ENCODE measurements at places on chromosomes 16 and 17.

DNA sequence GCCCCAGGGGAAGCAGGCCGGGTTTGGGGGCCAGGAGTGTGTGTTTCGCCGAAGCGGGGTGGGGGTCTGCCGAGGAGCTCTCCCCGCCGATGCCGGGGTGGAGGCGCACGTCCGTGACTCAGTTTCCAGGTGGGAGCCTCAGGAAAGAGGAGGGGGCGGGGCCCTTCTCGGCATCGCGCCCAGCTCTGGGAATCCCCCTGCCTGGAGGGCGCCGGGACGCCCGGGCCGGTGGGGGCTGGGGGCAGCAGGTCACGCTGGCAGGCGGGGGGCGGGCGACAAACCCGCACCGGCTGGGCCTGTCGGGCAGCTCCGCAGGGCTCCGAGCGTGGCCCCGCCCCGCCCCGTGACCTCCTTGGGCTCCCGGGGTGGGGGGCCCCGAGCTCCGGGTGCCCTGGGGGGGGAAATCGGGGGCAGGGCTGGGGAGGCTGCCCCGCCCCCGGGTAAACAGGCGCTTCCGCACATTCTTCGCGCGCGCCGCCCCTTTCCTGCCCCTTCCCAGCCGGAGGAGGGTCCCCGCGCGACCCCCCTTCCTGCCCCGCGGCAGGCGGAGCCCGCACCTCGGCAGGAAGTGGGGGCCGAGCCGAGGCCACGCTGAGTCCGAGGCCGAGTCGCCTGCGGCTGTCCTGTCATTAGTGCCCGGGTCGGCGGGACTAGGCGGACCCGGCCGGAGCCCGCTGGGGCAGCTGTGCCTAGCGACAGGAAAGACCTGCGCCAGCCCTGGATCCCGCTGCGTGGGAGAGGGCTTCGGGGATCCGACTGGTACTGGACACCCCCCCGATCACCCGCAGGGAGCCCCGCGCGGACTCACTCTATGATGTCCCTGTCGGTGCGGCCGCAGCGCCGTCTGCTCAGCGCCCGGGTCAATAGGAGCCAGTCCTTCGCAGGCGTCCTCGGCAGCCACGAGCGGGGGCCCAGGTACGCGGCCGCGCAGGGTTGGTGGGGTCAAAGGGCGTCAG, 9.3 kb downstream of the RIPOR1 start:
- peak overlapping the region; percentile 77 for H3K4me3 ChIP-seq
- H3K27me3 ChIP-seq: peaks cover 88% of the 10 kb centered on the region
- no peaks in the 10 kb centered on the region for H3K4me1 ChIP-seq

GRCh38 chr16:29030086-29030840, 45.4 kb downstream of the LAT start:
- no peaks in the 10 kb centered on the region for H3K27me3 ChIP-seq
- no peak for DNase-seq
- no peak overlapping the region for H3K4me3 ChIP-seq
- H3K36me3 ChIP-seq: no peaks in the 10 kb centered on the region
- no peak overlapping the region for H3K27ac ChIP-seq
- H3K4me1 ChIP-seq: no peaks in the 10 kb centered on the region

DNA sequence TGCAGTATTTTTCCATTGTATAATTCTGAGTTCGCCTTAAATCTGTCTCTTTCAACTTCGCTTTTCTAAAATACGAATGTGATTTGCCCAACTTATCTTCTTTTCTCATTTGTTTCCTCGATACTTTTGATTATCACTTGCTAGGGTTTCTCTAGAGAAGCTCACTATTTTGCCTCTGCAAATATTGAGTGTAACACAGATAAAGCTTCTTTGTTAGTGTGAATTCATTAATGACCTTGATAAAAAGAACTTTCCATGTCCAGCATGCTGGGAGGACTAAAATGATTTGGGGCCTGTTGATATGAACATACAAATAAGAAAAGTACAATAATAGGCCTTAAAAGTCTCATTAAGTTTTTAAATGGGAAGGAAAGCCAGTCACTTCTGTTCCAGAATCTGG, 303.3 kb downstream of the MAP2K6 start:
- H3K27me3 ChIP-seq: no peaks in the 10 kb centered on the region
- no peak for DNase-seq
- H3K36me3 ChIP-seq: no peaks in the 10 kb centered on the region
- H3K4me1 ChIP-seq: no peaks in the 10 kb centered on the region

DNA sequence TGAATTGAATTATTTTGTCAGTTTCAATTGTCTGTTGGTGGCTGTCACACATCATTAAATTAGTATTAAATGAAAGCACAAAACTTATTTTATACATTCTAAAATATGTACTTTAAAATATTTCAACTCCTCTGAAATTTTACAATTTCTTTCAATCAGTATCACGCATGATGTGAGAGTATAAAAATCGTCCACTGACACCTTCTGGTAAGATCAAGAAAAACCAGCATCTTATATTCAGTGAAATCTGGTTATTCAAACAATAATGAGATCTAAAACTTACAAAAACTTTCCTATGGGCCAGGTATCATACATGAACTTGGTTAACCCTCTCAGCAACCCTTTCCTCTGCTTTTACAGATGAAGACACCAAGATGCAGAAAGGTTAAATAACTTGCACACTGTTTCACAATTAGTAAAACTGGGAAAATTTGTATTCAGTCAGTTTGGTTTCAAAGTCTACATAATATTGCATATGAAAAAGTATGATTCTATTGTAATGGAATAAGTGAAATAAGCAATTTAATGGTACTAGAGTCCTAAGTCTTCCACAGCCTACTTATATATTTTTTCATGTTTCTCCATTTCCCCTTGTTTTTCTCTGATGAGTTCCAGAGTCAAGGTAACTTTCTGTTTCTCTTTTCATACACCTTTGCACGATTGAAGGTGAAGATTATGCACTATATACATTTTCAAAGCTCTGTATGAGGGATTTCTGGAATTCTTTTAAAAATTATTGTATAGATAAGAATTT, 58.7 kb downstream of the EFCAB5 start:
- no peaks in the 10 kb centered on the region for H3K36me3 ChIP-seq
- DNase-seq: no peak
- no peak overlapping the region for H3K27ac ChIP-seq
- no peaks in the 10 kb centered on the region for H3K27me3 ChIP-seq

GRCh38 chr16:65117811-65118448, 3.9 kb downstream of the CDH11 start:
- peak; percentile 87 for DNase-seq
- peaks cover 37% of the 10 kb centered on the region for H3K27me3 ChIP-seq
- H3K4me3 ChIP-seq: no peak overlapping the region
- peaks cover 32% of the 10 kb centered on the region for H3K4me1 ChIP-seq
- H3K36me3 ChIP-seq: no peaks in the 10 kb centered on the region

DNA sequence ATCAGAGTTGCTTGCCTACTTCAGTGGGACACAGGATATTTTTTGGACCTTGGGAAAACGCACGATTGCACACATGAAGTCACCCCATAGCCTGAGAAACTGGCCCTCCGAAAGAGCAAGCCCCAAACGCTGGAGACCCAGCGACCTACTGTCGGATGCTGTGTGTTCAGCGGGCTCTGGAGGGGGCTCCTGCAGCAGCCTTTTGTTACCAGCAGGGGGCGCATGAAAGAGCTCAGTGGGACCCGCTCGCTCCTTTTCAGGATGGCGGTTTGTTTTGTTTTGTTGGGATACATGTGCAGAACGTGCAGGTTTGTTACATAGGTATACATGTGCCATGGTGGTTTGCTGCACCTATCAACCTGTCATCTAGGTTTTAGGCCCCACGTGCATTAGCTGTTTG, 28.4 kb downstream of the MYH3 start:
- no peaks in the 10 kb centered on the region for H3K4me1 ChIP-seq
- 0 out of 2 replicates have a peak, but pooled peaks cover 5% of the 10 kb centered on the region for H3K36me3 ChIP-seq
- peak; percentile 81 for DNase-seq
- H3K4me3 ChIP-seq: no peak overlapping the region
- no peaks in the 10 kb centered on the region for H3K27me3 ChIP-seq

DNA sequence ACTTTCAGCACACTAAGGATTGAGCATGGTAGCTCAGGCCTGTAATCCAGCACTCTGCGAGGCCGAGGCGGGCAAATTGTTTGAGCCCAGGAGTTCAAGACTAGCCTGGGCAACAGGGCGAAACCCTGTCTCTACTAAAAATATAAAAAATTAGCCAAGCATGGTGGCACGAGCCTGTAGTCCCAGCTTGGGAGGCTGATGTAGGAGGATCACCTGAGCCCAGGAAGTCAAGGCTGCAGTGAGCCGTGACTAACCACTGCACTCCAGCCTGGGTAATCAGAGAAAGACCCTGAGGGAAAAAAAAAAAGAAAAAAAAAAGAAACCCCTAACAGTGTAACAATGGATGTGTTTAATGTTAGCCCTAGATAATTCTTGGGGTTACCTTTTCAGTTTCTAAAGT, 24.0 kb downstream of the PARN start:
- no peaks in the 10 kb centered on the region for H3K4me1 ChIP-seq
- no peak for DNase-seq

DNA sequence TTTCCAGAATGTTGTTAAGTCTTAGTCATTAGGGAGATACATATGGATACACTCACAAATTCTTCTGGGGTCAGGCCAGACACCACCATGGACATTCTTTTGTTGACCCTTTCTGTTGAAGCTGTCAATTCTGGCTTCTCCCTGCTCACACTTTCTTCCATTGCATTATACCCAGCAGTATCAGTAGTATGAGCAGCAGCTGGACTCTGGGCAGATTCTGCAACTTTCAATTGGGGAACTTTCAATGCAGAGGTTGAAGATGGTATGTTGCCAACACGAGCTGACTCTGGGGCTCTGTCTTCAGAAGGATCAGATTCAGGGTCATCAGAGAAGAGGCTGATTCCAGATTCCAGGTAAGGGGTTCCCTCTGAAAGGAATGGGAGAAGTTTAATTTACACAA, 45.8 kb downstream of the RND2 start:
- H3K4me3 ChIP-seq: no peak overlapping the region
- H3K27me3 ChIP-seq: no peaks in the 10 kb centered on the region
- H3K27ac ChIP-seq: no peak overlapping the region
- peaks cover 7% of the 10 kb centered on the region for H3K36me3 ChIP-seq
- no peak for DNase-seq

DNA sequence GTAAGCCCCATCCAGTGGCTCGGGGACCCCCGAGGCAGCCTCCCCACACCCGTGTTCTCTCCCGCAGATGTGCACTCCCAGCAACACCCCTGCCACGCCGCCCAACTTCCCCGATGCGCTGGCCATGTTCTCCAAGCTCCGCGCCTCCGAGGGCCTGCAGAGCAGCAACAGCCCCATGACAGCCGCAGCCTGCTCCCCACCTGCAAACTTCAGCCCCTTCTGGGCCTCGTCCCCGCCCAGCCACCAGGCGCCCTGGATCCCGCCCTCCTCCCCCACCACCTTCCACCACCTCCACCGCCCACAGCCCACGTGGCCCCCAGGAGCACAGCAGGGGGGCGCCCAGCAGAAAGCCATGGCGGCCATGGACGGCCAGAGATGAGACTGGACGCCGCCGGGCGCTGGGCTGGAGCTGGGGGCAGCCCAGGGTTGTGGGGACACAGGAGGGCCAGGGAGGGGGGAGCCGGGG, 5.0 kb downstream of the UBALD2 start:
- H3K27me3 ChIP-seq: no peaks in the 10 kb centered on the region
- no peaks in the 10 kb centered on the region for H3K36me3 ChIP-seq
- no peak for DNase-seq
- no peak overlapping the region for H3K27ac ChIP-seq
- H3K4me3 ChIP-seq: no peak overlapping the region
- H3K4me1 ChIP-seq: peaks cover 27% of the 10 kb centered on the region

DNA sequence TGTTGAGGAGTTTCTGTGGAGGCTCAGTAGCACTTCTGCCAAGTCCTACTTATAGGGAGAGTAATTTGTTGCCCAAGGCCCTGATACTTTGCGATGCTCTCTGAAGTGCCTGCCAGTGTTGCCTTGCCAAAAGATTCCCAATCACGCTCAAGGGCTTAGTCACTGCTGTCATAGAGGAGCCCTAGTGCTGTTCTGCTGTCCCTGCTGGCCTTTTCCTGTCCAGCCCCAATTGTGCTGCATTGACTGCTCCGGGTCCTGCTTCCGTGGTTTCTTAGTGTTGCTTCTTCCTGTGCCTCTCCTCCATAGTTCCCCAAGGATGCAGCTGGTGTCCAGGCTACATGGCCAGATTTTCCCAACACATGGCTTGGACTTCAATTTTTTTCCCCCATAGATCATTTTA, 13.9 kb downstream of the NUP93 start:
- peaks cover 44% of the 10 kb centered on the region for H3K4me1 ChIP-seq
- DNase-seq: peak; percentile 57
- H3K27me3 ChIP-seq: no peaks in the 10 kb centered on the region

GRCh38 chr17:79950306-79950705, 85.4 kb downstream of the TBC1D16 start:
- H3K4me1 ChIP-seq: peaks cover 60% of the 10 kb centered on the region
- H3K4me3 ChIP-seq: peak overlapping the region; percentile 51
- H3K27ac ChIP-seq: peak overlapping the region; percentile 95
- no peaks in the 10 kb centered on the region for H3K27me3 ChIP-seq
- H3K36me3 ChIP-seq: no peaks in the 10 kb centered on the region
- DNase-seq: peak; percentile 65

DNA sequence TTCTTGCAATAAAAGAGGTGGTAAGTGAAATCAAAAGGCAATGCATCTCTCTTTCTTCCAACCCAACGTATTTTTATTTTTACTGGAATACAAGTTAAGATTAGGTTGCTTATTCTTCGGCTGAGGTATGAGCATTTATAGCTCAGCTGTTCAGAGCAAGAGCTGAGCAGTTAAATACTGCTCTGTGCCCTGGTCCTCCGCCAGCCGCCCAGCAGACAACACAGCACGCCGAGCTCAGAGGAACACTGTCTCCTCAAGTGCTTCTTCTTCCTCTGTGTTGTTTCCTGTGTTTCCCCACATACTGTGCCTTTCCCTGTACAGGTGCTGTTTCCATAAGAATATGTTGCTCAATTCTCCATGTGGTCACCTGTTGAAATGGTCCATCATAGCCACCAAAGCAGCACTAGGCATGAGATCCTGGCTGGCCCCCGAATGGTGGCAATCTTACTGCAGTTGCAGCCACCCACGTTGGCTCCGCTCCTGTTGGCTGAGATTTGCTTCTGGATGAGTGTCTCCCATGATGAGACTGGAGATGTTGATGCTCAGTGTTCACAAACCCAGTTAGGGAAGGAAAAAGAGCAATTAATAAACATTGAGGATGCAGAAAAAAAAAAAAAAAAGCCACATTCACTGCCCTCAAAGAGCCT, 515.3 kb downstream of the GRIN2A start:
- H3K27ac ChIP-seq: no peak overlapping the region
- DNase-seq: no peak
- H3K4me1 ChIP-seq: peaks cover 20% of the 10 kb centered on the region
- H3K27me3 ChIP-seq: no peaks in the 10 kb centered on the region

DNA sequence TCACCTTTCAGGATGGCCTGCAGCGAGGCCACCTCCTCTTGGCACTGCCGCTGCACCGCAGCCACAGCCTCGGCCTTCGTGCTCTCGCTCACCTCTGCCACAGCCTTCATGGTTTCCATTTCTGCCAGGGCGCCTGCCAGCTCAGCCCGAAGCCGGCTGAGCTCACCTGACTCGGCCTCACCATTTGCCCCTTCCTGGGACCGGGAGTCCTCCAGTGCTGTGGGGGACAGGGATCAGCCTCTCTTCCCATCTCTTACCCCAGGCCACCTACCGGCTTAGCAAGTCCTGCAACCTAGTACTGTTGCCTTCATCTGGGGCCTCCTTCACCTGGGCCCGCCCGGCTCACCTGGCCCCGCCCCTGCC, 658 bp downstream of the RABEP2 start:
- peak overlapping the region; percentile 98 for H3K4me3 ChIP-seq
- no peaks in the 10 kb centered on the region for H3K27me3 ChIP-seq
- no peak for DNase-seq
- peak overlapping the region; percentile 94 for H3K27ac ChIP-seq

- H3K27me3 ChIP-seq: no peaks in the 10 kb centered on the region
- DNase-seq: no peak
- H3K27ac ChIP-seq: no peak overlapping the region
These were observed 137.3 kb upstream of the CIBAR2 start for GRCh38 chr16:85249418-85250146.

GRCh38 chr16:76294396-76295214, 17.4 kb downstream of the CNTNAP4 start:
- no peak overlapping the region for H3K27ac ChIP-seq
- H3K4me1 ChIP-seq: no peaks in the 10 kb centered on the region

Data from GM23338 (cell line).